ENCODE measurements at places on chromosomes 13 and 19. TPM values are rescaled to one million over a fixed set of nuclear protein-coding genes. Genes with fewer than 3 reads are reported as not detected.

Gene ZNF677
- 11.6 TPM for total RNA-seq

Gene ZNF814
- total RNA-seq, result 7.0 TPM

Gene ZGLP1
- total RNA-seq, result 0.22 TPM

Gene ZNF737
- total RNA-seq, result 12.9 TPM

Gene CEACAM3
- not detected for total RNA-seq

Gene TEX101
- not detected for total RNA-seq

Gene MAU2
- total RNA-seq, result 28.4 TPM

Gene HIF3A
- total RNA-seq, result 8.7 TPM

Gene CLEC17A
- not detected for total RNA-seq

Gene IZUMO4
- total RNA-seq, result 2.1 TPM

Gene CCDC169
- 4.5 TPM for total RNA-seq

Gene GPC5
- total RNA-seq, result 0.11 TPM

Gene NCAN
- under 0.01 TPM for total RNA-seq

Gene C19orf67
- not detected for total RNA-seq

Gene KL
- 0.11 TPM for total RNA-seq

Gene ZNF221
- 8.7 TPM for total RNA-seq

Gene ANO8
- total RNA-seq, result 5.4 TPM

Gene ZNF471
- 2.3 TPM for total RNA-seq

Gene HCN2
- 0.25 TPM for total RNA-seq

Gene N4BP2L1
- 2.0 TPM for total RNA-seq

Gene TDRD12
- 0.11 TPM for total RNA-seq

Gene C5AR1
- 0.66 TPM for total RNA-seq

Gene KCTD15
- 30.2 TPM for total RNA-seq

Gene DCLK1
- total RNA-seq, result 6.9 TPM

Gene KCTD4
- total RNA-seq, result not detected

Gene PRR12
- 2.4 TPM for total RNA-seq

Gene PSG7
- not detected for total RNA-seq

Gene NEK5
- total RNA-seq, result 0.12 TPM

Gene ZNF714
- total RNA-seq, result 13.2 TPM

Gene FGF22
- not detected for total RNA-seq

Gene ZNF865
- 1.2 TPM for total RNA-seq

Gene CYSLTR2
- total RNA-seq, result not detected

Gene LIM2
- total RNA-seq, result not detected

Gene IGFL2
- not detected for total RNA-seq

Gene CPAMD8
- 1.5 TPM for total RNA-seq

Gene TMEM86B
- total RNA-seq, result 1.7 TPM

Gene ZIM2
- not detected for total RNA-seq

Gene NLRP7
- total RNA-seq, result 0.22 TPM

Gene LYPD3
- 0.11 TPM for total RNA-seq

Gene LYPD5
- not detected for total RNA-seq

Gene LRCH1
- total RNA-seq, result 10.4 TPM

Gene IGLON5
- not detected for total RNA-seq

Gene IL12RB1
- not detected for total RNA-seq

Gene C5AR2
- total RNA-seq, result under 0.01 TPM

Gene PRODH2
- not detected for total RNA-seq

Gene ZNF433
- 6.5 TPM for total RNA-seq

Gene MATK
- not detected for total RNA-seq

Gene ZNF563
- 3.0 TPM for total RNA-seq

Gene ZNF784
- total RNA-seq, result 4.4 TPM

Gene CBLC
- total RNA-seq, result not detected

Gene ZNF415
- 6.1 TPM for total RNA-seq

Gene CYP2F1
- total RNA-seq, result not detected

Gene DENND1C
- total RNA-seq, result not detected
